ENCODE measurements at places on chromosomes 3 and 15.

- no peak for DNase-seq
Observed at GRCh38 chr3:123130079-123130750, 63.4 kb downstream of the PDIA5 start.

GRCh38 chr15:84879088-84879780 is 5.2 kb upstream of the SLC28A1 start:
- DNase-seq, result no peak

- no peak for DNase-seq
Observed at GRCh38 chr15:92102395-92102755, 248.9 kb downstream of the SLCO3A1 start.

DNA sequence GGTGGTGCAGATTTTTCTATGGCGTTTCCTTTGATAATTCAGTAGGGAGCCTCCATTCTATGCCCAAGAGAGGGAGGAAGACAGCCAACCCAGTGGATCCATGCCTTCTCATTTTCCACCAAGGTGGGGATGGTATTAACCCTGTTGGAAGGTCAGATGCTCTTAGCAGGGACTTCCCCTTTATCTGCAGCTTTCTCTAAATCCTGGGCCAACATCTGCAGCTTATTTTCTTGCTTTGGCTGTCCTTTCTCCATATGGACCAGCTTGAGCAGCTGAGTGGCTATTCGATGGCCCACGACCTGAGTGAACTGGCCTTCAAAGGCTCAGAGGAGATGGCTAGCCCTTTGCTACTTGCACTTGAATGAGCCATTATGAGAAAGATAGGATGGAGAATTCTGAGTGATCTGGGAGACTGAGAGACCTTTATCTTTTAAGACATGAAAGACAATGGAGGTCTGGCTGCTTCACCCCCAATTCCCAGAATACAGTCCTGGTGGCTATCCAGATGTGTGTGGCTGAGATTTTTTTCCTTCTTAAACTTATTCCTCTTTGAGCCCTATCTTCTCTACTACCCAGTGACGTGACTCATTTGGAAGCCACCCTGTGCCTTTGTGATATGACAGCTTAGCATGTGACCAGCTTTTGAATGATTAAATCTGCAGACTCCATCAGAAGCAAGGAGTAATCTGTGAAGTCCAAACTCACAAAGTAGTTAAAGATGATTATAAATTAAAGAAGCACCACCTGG is 39.6 kb upstream of the TRAK1 start:
- DNase-seq, result no peak

GRCh38 chr3:4977001-4977852 is 2.0 kb upstream of the BHLHE40 start:
- DNase-seq, result no peak

- peak; percentile 71 for DNase-seq
Observed at GRCh38 chr3:38521391-38521987, 25.3 kb downstream of the EXOG start.

- no peak for DNase-seq
Observed at GRCh38 chr15:81111018-81111417, 23.1 kb upstream of the CFAP161 start.
